Activated T-helper 1 cell treated with Interleukin-2 at 50 U/mL for 16 hours (primary cell): ENCODE measurements at places on chromosomes 11 and 22.

DNA sequence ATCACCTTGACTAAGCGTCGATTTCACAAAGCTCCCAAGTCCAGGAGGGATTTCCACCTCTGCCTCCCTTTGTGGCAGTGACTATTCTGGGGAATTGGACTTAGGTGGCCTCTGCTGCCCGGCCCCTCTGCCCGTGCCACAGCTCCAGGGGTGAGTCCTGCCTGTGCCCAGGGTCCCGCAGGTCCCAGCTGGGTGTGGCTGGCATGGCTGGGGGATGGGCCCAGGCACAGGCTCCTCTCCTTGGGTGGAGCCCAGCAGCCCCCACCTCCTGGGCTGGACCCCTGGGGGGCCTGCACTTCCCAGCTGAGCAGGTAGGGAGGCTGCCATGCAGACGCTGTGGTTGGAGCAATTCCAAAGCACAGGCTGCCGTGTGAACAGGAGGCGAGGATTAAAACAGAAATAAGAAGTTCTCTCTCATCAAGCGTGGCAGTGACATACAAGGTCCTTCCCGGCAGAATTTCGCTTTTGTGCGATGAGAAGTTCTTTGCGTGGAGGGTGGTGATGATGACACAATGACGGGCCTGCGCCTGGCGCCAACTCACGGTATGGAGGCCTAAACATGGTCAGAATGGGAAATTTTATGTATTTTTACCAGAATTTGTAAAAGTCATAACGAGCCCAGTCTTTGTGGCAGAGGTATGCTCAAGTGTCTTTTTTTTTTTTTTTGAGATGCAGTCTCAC lies 107.3 kb downstream of the BRD1 start:
- no peak for DNase-seq

DNA sequence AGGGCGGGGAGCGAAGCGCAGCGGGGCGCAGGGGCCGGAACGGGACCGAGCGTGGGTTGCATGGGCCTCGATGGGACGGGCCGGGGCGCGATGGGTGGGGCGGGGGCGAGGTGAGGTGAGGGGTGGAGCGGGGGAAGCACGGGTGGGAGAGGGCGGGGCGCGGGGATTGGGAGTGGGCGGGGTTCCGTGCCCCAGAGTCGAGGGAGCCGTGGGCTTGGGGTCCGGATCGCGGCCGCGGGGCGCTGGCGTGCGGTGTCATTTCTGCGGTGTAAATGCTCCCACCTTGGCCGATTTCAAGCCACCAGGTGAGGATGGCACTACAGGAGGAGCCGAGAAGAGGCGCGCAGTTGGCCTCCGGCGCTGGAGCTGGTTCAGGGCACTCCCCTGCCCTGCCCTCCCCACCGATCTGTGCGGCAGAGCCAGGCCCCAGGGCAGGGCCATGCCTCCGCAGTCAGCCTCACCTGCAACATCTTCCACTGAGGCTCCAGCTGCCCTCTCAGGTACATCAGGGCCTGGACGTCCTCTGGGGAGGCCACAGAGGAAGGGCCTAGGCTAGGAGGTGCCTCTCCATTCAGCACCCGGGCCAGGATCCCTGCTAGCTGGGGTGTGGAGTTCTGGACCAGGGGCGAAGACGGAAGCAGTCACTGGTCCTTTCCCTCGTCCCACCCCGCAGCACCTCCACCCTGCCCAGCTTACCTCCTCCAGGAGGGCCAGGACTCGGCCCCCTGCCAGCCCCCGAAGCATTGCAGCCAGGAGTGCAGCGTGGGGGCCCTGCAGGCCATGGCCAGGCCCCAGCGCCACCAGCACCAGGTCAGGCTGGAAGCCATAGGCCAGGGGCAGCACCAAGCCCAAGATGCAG lies 620 bp upstream of the TUBGCP6 start:
- no peak for DNase-seq

- no peak for DNase-seq
These were observed 6.9 kb downstream of the SLC39A13 start for GRCh38 chr11:47415091-47415854.

DNA sequence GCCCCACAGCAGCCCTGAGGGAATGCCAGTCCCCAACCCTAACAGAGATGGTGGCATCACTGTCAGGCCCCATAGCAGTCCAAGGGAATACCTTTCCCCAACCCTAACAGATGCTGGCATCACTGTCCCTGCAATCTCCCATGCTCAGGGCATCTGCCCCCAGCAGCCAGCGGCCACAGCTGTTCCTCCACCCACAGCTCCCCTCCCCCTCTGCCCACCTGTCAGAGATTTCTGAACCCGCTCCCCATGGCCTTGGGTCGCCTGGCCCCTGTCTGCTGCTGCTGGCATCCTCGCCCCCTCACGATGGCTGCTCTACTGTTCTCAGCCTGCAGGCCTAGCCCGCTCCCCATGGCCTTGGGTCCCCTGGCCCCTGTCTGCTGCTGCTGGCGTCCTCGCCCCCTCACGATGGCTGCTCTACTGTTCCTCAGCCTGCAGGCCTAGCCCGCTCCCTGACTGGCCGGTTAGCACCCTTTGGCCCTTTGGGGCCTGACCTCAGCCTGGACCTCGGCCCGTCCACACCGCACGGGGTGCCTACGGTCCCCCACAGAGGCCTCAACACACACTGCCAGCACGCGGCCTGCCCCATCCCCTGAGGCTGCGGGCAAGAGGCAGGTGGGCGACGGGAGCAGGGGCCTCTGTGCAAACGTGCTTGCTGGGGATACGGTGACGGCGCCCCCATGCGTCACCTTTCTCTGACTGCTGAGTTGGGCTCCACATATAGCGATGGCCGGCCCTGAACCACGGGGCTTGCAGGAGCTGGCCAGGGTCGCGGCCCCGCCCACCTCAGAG lies 20.7 kb downstream of the CHID1 start:
- no peak for DNase-seq

DNA sequence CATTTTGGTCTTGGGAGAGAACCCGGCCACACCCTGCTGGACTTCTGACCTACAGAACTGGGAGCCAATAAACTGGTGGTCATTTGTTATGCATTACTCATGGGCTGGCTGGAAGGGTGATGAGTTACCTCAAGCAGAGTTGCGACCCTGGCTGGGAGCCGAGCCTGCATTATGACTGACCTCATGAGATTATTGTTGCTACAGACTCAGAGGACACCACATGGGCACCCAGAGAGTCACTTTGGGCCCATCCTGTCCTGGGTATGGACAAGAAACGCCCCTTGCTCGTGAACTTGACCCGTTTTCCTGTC lies 531.7 kb downstream of the TBC1D22A start:
- DNase-seq = no peak

GRCh38 chr11:77381729-77382665 lies 80.5 kb upstream of the GDPD4 start:
- DNase-seq = no peak

- peak; percentile 88 for DNase-seq
These were observed at the start of gene PPP6R2 for GRCh38 chr22:50342651-50343540. TSS of gene PPP6R2 (plus strand) at chr22:50343327. CDS start at chr22:50393909, 50,582 bp downstream.

DNA sequence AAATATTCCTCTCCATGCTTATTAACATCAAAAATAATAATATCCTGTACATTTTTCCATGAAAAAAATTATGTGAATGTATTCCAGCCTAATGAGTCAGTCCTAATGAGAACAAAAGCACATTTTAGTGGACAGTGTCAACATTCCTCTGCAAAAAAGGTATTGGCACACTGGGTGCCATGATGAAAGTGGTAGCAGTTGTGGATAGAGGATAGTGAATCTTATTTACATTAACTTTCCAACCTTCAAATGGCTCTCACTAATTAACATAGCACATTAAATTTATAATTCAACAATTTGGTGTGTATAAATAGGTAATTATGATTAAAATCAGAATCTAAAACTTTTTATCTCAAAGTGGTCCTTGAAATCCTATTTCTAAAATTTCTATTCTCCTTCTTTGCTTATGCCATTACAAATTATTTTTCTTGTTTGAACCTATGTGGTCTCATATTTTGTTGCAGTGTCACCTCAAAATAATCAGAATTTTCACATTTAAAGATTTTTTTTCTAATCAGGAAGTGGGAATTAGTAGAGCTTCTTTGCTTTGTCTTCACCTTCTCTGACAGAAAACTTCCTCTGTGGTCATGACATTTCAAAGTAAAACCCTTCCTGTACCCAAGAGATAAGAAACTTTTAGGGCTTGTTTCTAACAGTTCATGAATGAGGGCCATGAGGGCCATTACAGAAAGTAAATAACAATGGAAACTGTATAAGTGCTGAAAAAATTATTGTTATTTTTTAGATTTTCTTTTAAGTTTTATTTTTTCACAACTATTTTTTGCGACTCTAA lies 18.7 kb downstream of the SOX6 start:
- no peak for DNase-seq

- no peak for DNase-seq
These were observed 24.2 kb downstream of the MED15 start for GRCh38 chr22:20531404-20532201.

GRCh38 chr22:50485221-50486131 lies 1.2 kb upstream of the MIOX start:
- DNase-seq = no peak

DNA sequence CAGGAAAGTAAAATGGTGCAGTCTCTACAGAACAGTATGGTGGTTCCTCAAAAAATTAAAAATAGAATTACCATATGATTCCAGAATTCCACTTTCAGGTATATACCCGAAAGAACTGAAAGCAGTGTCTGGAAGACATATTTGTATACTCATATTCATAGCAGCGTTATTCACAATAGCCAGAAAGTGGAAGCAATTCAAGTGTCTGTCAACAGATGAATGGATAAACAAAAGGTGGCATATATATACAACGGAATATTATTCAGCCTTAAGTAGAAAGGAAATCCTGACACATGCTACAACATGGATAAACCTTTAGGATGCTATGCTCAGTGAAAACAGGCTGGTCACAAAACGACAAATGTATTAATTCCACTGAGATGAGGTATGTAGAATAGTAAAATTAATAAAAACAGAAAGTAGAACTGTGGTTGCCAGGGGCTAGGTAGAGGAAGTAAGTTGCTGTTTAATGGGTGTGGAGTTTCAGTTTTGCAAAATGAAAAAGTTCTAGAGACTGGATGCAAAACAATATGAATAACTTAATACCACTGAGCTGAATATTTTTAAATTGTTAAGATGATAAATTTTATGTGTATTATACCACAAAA lies 14.5 kb downstream of the SAA1 start:
- no peak for DNase-seq

DNA sequence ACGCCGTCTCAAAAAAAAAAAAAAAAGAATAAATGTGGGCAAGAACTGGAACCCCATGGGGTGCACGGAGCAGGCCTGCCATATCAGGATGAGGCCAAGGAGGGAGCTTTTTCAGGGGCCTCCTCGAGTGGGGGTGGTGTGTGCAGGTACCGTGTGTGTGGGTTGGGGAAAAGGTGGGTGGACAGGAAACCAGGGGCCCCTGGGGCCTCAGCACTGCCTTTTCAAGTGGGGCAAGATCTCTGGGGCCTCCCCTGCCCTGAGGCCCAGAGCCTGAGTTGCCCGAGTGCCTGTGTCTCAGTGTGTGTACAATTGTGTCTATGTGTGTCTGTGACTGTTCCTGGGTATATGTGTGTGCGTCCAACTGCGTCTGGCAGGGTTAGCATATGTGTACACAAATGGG lies 23.8 kb downstream of the TEF start:
- no peak for DNase-seq

DNA sequence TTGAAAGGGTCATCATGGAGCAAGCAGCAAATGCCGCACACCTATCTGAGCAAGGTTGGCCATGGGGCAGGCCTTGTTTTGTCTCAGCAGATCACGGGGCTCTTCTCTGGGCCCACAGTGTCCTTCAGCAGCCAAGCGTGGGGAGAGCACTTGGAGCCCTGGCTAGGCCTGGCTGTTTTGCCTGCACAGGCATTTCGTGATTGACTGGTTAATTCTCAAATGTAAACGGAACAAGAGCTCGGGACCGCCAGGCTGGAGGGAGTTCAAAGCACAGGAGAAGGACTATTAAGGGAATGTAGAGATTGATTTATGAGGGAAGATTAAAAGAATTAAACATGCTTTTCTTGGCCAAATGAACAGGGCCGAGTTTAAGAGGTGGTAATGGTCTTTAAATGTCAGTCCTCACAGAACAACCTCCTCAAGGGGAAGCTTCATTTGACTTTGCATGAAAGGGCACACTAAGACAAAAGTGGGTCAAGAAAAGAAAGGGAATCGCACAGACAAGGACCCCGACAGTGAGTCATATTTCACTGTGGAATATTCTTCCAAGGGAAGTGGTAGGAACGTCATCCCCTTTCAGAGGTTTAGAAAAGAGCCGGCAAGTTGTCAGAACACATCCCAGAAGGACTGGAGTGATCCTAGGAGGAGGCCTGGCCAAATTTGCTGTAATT lies 20.7 kb downstream of the SPON1 start:
- DNase-seq = no peak
